ENCODE measurements at places on chromosomes 1 and 21.

DNA sequence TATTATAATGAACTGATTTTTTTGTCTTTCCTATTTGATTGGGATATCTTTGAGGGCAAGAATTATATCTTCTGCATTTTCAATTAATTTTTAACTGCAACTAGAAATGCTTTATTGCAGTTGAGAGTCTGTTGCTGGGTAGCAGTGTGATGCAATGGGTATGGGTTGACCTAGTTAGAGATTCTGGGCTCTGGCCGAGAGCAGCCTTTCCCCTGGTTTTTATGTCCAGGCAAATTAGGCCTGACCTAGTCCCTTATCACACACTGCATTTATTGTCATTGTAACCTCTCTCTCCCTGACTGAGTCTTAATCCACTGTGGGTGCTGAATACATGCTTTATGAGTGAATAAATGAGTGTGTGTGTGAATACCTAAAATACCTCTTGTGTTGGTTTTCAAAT, 206.4 kb upstream of the PTGFR start:
- no peak for DNase-seq

- DNase-seq, result no peak
Observed at GRCh38 chr1:157497284-157497683, 55.0 kb downstream of the FCRL5 start.

DNA sequence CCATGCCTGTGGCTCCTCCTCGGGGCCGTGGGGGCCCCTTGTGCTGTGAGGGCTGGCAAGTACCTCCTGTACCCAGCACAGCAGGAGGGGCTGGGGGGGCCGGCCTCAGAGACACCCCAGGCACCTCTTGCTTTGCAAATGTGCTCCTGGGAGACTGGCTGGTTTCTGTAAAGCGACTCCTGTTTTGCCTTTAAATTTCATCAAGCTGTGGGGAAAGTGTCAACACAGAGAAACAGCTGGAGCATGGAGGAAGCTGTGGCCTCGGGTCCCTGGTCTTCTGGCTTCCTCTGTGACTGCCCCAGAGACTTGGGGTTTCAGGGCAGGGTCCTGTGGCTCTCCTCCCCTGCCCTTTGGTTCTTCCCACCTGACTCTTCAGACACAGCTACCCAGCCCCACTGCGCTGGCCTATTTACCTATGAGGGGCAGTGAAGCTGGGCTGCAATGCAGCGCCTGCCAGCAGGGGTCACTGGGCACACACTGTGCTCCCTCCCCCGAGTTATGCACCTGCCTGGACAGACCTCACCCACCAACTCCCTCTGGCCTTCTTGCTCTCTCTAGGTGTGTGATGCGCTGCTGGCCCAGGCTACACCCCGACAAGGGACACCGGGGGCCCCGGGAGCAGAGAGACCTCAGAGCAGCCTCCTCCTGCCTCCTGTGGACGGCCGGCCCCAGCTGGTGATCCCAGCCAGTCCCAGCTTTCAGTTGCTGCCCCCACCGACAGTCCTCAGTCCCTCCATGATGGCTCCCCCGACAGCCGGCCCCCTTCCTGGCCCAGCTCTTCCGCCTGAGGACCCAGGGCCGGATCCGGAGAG, 17.6 kb upstream of the PEX10 start:
- DNase-seq, result no peak

DNA sequence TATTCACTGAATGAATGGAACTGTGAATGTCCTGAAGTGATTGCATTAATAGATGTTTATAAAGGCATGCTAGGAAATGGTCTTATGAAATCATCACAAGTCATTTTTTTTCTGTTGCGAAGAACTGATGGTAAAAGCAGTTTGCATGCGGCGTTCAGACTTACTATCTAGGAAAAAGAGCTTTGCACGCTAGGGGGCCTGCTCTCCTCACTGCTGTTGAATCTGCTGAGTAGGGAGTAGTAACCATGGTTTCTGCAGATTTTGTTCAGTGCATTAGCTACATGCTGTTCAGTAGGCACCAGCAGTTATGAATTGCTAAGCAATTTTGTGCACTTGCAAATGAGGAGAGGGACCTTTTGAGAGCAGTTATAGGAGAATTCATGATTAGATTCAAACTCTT, 57.9 kb downstream of the CENPF start:
- no peak for DNase-seq

DNA sequence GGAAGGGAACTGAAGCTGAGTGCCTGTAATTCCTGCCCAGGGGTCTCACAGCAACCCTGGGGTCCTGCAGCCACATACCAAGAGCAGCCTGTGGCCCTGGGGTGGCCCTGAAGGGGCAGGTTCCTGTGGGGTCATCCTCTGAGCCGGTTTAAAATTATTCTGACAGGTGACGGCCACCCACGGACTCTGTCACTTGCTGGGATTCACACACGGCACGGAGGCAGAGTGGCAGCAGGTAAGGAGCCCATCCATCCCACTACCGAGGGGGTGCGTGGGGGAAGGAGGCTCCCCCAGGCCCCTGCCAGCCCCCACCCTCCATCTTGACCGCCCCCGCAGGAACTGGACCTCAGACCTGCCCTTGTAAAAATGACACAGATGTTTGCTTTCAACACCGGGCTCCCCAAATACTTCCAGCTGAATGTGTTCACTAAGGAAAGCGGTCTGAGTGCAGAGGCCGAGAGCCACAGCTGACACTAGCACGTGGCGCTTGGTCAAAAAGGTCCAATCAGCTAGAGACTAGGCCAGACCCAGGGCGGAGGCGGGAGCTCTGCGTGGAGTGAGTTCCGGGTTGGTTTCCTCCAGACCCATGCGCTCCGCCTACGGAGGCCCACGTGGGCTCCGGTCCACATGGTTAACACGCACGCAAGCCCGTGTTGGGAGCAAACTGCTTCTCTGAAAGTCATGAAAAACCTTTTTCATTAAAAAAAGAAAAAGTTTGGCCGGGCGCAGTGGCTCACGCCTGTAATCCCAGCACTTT, 10.0 kb downstream of the YBEY start:
- DNase-seq, result no peak

DNA sequence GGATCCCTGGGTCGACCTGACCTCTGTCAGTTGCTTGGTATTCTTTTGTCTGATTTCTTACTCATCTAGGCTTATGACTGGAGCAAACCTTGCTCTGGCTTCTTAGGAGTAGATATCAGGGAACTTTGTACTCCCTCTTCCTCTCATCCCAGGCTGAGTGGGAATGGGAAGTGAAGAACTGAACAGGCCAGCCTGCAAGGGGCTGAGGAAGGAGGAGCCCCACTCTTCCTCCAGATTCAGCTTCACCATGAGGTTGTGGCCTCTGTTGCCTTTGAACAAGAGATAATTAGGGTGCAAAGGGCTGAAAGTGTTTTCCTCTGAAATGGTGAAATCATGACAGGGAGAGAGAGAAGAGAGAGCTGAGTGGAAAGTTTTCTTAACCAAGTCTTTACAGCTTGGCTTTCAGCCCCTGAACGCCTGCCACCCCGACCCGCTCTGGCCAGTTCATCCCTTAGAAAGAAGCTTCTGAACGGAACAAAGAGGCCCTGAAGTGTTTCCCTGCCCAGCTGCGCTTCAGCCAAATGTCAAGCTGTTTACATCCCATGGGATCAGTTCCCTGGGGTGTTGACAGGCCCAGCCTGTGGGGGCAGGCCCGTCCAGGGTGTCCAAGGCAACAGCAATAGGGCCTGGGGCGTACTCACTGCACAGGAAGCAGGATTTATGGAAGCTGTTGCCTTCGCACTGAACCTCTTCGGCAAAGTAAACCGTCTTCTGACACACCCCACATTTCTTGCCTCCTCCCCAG, 11.2 kb downstream of the CSRP1 start:
- DNase-seq, result no peak

GRCh38 chr1:233019083-233019482, 68.7 kb downstream of the NTPCR start:
- DNase-seq, result no peak

DNA sequence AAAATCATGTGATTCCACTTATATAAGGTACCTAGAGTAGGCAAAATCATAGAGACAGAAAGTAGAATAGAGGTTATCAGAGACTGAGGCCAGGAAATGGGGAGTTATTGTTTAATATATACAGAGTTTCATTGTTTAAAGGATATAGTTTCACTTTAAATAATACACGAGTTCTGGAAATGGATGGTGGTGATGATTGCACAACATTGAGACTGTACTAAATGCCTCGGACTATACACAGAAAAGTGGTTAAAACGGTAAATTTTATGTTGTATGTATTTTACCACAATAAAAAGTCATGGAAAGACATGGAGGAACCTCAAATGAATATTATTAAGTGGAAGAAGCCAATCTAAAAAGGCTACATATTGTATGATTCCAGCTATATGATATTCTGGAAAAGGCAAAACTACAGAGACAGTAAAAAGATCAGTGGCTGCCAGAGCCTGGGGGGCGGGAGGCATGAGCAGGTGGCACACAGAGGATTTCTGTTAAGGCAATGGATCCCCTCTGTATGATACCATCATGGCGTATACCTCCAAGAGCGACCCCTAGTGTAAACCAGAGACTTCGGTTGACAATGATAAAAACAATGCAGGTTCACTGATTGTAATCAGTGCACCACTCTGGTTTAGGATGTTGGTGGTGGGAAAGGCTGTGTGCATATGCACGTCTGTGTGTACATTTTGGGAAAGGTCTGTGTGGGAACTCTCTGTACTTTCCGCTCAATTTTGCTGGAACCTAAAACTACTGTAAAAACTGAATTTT, 7.5 kb downstream of the C1orf198 start:
- DNase-seq, result no peak

DNA sequence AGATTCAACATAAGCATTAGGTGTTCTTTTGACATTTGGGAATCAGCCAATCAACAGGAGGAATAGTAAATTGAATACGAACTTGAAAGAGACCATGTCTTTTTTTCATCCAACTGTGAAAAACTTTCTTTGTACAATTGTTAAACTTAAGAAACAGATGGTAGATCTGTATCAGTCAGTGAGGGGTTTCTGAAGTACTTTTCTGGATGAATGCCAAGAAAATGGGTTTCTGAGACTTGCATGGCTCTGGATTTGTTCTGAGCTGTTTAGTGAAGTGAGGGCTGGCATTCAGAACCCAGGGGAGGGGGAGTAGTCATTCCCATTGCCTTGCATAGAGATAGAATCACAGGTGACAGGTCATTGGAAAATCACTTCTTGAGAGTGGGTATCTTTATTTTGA, 37.4 kb downstream of the PTPRC start:
- DNase-seq, result no peak

DNA sequence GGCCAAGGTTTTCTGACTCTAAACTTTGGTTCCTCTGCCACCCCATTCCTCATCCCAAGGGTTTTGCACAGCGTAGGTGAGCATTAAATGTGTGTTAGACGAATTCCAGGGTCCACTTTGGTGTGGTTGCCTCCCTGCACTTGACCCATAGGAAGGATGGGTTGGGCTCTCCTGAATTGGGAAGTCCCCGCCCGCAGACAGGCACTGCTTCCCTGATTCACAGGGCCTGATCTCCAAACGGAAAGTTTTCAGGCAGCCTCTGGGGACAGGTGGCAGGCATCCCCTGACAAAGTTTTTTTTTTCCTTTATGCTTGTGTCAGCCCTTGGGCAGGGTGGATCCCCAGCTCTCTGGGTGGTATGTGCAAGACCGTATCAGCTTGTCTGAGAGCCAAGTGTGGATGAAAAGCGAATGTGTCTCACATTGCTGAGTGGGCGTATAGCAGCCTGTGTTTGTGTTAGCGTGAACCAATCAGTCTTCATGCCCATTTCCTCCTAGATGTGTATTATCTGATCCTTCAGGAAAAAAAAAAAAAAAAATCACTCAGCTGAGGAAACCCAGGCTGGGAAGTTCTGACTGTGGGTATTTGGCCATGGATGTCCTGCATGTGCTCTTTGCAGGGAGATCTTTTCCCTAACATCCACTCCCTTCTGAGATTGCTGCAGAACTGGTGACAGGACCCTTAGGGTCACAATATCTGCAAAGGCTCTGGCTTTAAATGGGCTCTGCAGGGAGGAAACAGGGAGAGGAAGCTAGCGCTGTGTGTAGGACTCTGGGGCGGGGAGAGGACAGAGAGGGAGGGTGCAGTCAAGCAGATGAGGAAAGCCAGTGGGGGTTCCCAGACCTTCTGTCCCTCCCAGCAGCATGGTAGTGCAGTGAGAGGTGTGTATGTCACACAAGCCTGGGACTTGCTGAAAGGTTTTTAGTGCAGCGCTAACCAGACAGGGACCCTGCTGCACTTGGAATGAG, 42.2 kb upstream of the TRABD2B start:
- DNase-seq, result no peak

DNA sequence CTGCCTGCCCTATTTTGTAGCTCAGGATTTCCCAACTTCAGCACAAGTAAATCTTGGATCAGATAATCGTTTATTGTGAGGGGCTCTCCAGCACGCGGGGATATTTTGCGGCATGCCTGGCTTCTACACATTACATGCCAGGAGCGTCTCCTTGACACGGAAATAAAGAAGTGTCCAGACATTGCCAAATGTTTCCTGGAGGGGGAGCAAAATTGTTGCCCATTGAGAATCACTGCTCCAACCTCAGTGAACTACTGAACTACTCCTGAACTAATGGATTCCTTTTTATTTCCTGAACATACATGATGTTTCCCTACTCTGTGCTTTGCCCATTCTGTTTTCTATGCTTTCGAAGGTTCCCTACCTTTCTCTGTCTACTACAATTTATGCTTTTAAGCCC, 1359.1 kb upstream of the ADGRL2 start:
- DNase-seq, result no peak

- no peak for DNase-seq
Observed at GRCh38 chr1:163877016-163877415, 555.3 kb downstream of the NUF2 start.

GRCh38 chr21:36565540-36565939, 85.6 kb upstream of the CLDN14 start:
- no peak for DNase-seq

- no peak for DNase-seq
Observed at GRCh38 chr1:151540982-151541377, 871 bp downstream of the TUFT1 start.

GRCh38 chr21:31622397-31622796, 37.1 kb upstream of the SOD1 start:
- DNase-seq, result no peak

- no peak for DNase-seq
Observed at GRCh38 chr1:151693057-151693651, 23.4 kb downstream of the CELF3 start.

DNA sequence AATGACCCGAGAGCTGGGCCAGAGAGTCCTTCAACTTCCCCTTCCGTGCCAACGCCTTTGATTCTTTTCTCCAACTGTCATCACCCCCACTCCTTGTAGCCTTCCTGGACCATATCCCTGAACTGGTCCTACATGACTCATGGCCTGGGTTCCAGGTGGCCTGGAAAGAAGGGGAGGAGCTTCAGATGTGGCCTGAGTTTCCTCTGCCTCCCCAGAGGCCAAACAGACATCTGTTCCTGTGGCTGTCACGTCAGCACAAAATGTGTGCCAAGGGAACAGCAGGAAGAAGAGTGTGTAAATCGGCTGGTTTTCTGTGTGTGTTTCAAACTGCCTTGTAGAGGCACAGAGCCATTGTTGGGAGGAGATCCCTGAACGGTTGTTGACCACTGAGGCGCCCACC, 24.9 kb upstream of the KIRREL1 start:
- no peak for DNase-seq

GRCh38 chr1:218556016-218556415, 210.9 kb downstream of the TGFB2 start:
- DNase-seq, result no peak

- no peak for DNase-seq
Observed at GRCh38 chr1:181189691-181190363, 101.3 kb downstream of the IER5 start.

GRCh38 chr1:202794051-202794740, 14.0 kb downstream of the KDM5B start:
- DNase-seq, result no peak

GRCh38 chr1:116104667-116105066, 6.5 kb upstream of the MAB21L3 start:
- DNase-seq, result no peak

Measured in esophagus squamous epithelium (tissue), 5 donors.